ENCODE measurements at places on chromosomes 12 and 14.
A peak's percentile ranks its signal among the peaks of the same experiment; 100 is the strongest.

GRCh38 chr12:8968761-8969160, 19.3 kb upstream of the M6PR start:
- DNase-seq = no peak

DNA sequence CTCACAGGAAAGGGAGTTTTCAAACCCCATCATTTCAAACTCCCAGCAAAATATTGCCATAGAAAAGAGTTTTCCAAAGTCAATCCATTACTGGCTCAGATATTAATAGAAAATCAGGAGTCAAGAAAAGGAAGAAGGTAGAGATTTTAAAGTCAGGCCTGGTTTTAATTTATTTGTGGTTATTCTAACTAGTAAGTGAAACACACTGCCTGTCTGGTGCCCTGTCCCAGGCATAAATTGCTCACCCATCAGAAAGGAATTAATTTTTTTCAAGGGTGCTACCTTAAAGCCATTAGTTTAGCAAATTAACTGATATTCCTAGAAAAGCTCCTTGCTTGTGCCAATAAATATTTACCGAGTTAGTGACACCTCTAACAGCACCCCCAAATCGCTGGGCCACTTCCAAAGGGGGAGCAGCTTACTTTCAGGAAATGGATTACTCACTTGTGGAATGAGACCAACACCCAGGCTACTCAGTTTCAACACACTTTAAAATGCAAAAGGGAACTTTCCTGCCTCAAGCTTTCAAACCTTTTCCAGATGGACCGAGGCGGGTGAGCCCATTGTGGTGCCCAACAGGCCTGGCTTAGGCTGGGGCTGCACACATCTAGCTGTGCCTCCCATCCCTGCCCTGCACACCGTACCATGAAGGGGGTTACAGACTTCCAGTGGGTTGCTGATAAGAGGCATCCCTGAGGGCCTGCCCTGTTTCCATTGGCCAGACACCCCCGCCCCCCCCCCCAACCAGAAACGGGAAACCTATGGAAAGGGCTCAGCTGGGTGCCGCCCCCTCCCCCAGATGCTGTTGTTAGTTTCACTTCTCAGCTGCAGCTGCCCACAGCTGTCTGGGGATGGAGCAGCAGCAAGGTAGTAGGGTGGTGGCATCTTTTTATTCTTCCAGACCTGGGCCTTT, 117.2 kb downstream of the SAMD4A start:
- no peak for DNase-seq

- DNase-seq = no peak
Measured at GRCh38 chr12:39144613-39145061, 239.2 kb upstream of the CPNE8 start.

- DNase-seq = no peak
Measured at GRCh38 chr12:4270831-4271716, 2.5 kb upstream of the CCND2 start.

GRCh38 chr12:57896434-57897201, 44.7 kb upstream of the ATP23 start:
- DNase-seq = peak; percentile 63

- no peak for DNase-seq
Measured at GRCh38 chr12:132138941-132139871, 4.9 kb downstream of the DDX51 start.

DNA sequence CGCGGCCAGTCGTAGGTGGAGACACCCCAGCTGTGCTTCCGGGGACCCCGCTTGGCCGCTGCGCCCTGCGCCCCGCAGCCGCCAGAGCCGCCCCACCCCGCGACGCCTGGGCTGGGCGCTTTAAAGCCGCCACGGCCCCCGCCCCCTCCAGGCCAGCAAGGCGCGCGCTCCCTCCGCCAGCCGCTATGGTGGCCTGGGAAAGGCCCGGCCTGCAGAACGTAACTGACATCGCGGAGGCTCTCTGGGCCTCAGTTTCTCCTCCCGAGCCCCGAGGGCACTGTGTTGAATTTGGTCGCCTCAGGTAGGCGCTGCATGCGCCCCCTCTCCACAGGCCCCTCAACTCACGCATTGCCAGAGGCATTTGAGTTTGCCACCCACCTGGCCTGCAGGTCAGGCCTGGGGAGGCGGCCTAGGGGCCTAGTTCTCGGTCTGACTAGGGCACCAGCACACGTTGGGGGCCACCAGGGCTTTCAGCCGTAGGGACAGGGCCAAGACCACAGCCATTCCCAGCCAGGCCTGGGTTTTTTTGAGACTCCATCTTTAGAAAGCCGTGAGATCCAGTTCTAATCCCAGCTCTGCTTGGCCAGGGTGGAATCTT, at the start of gene NGB:
TSS of gene NGB (minus strand) at position 94 of the 598 bp plus-strand sequence. CDS start 269 bp downstream, outside the sequence.
- DNase-seq = no peak

GRCh38 chr12:124240493-124240892, 54.4 kb upstream of the RFLNA start:
- DNase-seq = no peak

DNA sequence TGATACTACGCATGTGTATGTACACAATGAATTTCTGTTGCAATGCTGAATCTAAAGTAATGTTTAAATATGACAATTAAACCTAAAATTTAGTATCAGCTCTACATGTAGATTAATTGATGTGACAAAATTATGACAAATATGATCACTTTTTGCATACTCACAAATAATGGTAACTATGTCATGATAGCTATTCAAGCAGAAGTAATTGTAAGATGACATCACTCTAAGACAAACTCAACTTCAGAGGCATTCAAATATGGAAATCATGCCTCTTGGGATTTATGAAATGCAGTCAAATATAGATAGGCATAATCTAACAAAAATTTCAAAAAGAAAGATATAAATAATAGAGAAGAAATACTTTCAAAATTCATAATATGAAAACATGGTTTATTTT, 571.7 kb upstream of the LRFN5 start:
- no peak for DNase-seq

- DNase-seq = peak; percentile 27
Measured at GRCh38 chr12:100234591-100235304, 32.1 kb downstream of the DEPDC4 start.

GRCh38 chr14:54805070-54805444, 97.6 kb downstream of the GCH1 start:
- DNase-seq = no peak

GRCh38 chr12:42769455-42769854, 179.9 kb upstream of the PRICKLE1 start:
- no peak for DNase-seq

DNA sequence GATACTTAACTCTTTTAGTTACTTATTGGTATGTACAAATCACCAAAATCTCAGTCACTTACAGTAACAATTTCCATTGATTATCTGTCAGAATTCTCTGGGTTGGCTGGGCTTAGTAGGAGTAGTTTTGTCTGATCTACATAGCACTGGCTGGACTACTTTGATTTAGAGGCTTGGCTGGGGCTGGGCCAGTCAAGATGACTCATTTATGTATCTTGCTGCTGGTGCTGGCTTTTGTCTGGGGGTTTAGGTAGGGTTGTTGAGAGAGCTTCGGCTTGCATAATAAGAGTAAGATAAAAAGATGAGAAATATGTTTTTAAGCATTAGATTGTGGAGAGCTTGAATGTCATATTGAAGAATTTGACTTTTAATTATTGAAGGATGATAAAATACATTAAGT, 1093.7 kb downstream of the SLC6A15 start:
- no peak for DNase-seq

- DNase-seq = no peak
Measured at GRCh38 chr12:19423166-19423930, 15.9 kb upstream of the AEBP2 start.

DNA sequence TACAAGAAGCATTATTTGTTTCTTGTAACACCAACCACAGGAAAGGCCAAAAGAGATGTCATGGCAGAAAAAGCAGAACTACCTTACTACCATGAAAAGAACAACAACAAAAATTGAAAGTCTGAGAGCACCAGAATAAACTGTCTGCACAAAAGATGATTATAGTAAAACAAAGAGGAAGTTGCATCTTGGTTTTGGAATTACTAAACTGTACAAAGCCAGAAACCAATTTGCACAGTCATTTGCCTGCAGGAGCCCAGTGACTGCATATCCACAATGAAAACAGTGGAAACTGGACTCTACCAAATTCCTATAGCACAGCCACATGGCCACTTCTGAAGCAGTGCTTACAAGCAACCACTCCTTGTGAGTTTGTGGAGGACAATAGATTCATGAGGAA, 276.2 kb downstream of the SSPN start:
- DNase-seq = no peak

DNA sequence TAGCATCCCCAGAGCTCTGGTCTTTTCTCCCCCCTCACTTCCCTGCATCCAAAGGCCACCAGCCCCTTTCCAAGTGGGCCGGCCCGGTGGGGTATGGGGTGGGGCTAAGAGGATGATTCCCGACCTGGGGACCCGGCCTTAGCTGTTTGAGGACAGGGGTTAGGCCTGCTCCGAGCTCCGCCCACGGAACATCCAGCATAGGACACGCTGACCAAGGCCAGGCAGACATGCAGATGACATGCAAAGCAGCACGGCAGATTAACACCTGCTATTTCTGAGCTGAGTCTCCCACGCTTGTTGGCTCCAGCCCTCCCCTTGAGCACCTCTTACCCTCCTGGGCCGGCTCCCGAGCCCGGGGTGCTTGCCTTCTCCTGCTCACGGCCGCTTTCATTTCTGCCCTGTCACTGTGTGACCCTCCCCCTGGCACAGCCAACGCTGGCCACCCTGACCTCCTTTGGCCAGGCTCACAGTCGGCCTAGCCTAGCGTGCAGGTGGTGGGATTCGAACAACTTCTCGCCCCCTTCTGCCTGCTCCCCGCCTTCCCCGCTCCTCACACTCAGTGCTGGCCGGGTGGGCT, 40.2 kb downstream of the TEAD4 start:
- no peak for DNase-seq

GRCh38 chr12:132813443-132813842, 15.2 kb downstream of the GOLGA3 start:
- DNase-seq = no peak

DNA sequence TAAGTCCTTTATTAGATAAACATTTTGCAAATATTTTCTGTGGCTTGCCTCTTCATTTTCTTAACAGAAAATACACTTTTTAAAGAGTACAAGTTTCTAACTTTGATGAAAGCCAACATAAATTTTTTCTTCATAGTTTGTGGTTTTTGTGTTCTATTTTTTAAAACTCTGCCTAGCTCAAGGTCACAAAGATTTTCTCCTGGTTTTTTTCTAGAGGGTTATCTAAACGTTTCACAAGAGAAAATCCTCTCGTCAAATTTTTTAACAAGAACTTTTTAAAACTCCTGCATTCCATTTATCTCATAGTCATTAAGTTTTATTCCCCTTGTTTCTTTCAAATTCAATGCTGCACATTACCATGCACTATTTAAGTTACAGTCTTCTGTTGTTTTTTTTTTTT, 8.2 kb downstream of the AREL1 start:
- DNase-seq = no peak

- no peak for DNase-seq
Measured at GRCh38 chr12:7012024-7012607, 6.2 kb downstream of the LPCAT3 start.

DNA sequence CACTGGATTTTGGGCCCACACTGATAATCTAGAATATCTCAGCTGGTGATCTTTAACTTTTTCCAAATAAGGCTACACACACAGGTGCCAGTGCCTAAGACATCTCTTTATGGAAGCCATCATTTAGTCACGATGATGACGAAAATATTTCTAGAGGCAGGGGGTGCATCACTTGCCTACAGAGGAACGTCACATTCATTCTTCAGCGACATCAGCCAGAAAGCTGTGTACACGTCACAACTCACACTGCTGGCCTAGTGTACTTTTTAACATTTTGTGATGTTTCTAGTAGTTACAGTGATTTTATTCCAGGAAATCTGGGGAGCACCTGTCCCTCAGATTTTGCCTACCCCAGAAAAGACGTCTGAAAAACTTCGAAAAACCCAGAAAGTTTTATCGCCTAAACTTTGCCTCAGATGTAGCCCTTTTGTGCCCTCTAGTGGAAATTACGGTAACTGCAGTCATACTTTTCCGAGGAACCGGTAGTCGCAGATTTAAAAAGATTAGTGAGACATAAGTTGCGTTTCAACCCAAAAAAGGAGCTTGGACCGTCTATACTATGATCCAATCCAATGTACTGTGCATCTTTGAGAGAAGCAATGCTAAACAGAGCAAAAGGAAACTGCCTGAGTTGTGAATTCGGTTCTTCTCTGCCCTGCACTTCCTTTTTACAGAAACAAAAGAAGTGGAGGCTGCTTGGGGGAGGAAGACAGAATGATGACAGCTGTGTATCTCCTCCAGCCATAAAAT, 64.3 kb upstream of the STON2 start:
- peak; percentile 61 for DNase-seq

GRCh38 chr12:106522708-106523107, 60.1 kb upstream of the RFX4 start:
- DNase-seq = no peak

DNA sequence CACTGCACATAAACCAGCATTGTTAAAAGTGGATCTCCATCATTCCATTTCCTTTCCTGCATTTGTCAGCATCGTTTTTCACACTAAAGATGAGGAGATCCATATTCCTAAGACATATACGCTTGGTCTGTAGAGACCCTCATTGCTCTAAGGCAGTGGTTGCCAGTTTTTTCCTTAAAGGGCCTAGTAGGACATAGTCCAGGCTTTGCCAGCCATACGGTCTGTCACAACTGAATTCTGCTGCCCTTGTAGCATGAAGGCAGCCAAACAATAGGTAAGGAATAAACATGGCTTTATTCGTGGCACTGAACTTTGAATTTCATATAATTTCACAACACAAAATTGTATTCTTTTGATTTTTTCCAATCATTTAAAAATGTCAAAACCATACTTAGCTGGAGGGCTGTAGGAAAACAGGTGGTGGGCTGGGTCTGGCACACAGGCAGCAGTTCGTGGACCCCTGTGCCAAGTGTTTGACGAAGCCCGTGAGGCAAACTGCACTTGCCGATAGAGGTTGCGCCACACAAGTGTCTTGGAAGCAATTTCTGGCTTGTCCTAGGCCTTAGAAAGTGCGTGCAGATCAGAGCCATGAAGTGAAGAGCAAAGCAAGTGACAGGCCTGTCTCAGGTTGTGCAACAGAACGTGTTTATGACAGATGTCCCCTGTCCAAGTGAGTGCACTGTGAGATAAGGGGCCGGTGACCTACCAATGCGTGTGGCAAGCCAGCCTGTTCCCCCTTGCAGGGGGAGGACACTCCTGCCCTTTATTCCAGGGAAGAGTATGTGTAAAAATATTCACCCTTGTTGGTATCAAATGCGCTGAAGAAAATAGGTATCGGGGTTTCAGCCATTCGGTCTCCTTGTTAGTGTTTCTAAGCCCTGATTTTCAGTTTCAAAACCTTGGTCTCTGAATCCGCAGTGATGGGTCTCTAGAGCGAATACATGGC, 916 bp upstream of the CHPT1 start:
- peak; percentile 34 for DNase-seq

- no peak for DNase-seq
Measured at GRCh38 chr12:89319122-89319521, 33.2 kb downstream of the DUSP6 start.

DNA sequence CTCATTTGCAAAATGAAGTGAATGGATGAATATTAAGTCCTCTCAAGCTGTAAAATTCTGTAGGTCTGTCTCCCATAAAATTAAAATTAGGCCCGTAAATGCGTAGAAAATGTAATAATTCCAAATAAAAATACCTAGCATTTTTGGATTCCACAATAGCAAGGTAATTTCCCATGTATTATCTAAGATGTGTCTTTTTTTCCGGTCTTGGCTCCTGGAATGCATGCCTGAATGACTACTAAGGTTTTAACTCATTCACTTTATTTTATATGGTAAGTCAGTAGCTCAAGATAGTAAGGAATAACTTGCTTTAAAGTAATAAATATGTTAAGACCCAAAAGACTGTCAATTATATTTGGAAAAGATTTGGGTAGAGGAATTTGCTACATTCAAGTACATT, 11.1 kb downstream of the TXNRD1 start:
- no peak for DNase-seq

Data from T47D (cell line).